ENCODE measurements at places on chromosomes 3 and 15.

DNA sequence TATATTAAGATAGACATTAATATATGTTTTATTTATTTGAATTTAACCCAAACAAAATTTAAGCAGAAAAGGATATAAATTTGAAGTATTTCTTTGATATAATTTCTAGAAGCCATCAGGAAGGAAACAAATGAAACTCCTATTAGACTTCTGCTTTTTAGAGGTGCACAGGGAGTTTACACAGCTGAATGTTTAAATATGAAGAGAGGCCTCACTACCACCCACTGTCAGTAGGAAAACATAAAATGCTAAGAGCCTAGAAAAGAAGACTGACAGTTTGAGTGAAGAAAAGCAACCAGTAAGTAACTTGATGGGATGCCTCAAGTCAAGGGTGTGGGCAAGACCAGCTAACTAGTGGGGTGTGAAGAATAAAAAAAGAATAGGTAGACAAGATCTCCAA lies 19.7 kb downstream of the PLSCR2 start:
- DNase-seq, result no peak

DNA sequence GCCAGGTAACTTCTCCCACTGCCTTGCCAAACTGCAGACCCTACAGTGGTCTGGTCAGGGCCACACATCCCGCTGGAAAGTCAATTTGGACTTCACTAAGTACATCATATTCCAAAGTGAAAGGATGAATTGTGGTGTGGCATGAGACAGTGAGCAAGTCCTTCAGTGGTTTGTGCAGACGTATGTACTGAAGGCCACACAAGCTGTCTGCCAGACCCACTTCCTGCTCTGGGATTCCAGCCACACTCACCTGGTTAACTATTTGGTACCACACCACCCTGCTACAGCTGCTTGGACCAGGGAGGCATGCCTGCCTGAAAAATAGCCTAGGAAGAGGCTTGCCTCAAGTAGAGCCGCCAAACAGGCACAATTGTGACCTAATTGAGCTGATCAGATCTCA lies 94.1 kb upstream of the STRIT1 start:
- no peak for DNase-seq

- DNase-seq, result no peak
These were observed 228.1 kb upstream of the PROK2 start for GRCh38 chr3:72013084-72013483.

- no peak for DNase-seq
These were observed 33.9 kb upstream of the MBNL1 start for GRCh38 chr3:152234657-152235375.

DNA sequence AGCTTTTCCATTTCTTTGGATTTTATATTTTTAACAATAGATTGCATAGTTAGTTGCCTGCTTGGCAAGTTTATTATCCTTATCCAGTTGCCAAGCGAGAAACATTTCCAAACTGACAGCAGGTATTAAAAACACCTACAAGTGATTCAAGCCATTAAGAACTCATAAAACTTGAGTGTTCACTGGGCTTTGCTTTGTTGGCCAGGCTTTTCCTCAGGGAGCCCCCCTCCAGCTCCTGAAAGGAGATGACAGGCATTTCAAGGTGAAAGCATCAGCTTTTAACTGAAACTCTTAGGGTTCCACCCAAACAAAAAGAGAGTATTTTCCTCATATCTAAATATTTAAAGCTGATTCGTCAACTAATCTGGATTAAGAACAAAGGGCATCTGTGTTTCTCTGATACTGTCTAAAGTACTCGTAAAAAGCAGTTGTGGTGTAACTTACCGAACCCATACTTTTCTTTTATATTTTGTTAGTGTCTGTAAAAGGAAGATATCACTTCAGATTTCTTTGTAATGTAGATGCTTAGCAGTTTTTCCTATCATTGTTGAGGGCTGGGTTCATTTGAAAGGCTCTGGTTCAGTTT lies 363.4 kb downstream of the OTOL1 start:
- DNase-seq, result no peak

DNA sequence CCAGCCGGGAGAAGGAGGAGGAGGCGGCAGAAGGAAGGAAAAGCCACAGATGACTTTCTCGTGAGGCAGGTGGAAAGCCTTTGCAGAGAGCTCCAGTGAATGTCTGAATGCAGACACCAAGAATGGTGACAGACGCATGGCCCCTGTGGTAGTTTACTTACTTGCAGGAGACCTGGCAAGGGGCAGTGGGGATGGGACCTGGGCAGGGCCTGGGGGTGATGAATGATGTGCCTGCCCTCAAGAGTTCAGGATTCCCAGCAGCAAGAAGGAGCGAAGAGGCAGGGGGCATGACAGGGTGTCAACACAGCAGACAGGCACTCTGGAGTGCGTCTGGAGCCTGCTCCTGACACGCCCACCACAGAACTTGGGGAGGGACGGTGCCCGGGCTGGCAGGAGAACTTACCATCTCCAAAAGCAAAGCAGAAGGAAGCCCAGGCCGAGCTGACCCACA lies 260.5 kb upstream of the LYSMD4 start:
- no peak for DNase-seq

- no peak for DNase-seq
These were observed 15.6 kb downstream of the CYP19A1 start for GRCh38 chr15:51322621-51323296.

DNA sequence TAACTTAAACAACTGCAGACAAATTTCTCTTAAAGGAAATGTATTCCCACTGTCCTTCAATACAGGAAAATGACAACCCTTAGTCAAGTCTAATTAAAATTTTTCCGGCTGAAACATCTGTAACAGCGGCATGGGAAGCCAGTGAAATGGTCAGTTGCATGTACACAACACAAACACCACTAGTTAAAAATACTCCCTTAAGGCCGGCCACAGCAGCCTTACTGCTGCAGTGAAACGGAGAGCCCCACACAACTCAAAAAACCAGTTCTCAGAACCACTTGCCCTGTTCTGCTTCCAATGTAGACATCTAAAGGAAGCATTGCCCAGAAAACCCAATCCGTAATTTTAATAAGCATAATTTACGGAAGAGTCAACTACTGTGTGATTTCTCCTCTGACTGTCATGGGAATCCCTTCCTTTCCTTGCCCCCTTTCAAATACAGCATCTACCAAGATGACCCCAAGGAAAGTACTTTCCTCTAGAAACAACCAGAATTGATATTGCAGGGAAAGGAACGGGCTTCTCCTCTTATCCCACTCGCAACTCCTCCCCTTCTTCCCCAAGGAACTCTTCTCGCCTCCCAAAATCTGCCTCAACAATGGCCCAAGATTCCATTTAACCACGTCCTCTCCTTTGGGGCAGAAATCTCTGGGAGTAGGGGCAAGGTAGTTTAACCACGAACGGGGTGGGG lies 1.6 kb downstream of the FBN1 start:
- no peak for DNase-seq
